HAP-1 (cell line): ENCODE measurements at places on chromosomes 2 and 18.

- DNase-seq = no peak
These were observed 347.4 kb upstream of the KLHL29 start for GRCh38 chr2:23037596-23037995.

DNA sequence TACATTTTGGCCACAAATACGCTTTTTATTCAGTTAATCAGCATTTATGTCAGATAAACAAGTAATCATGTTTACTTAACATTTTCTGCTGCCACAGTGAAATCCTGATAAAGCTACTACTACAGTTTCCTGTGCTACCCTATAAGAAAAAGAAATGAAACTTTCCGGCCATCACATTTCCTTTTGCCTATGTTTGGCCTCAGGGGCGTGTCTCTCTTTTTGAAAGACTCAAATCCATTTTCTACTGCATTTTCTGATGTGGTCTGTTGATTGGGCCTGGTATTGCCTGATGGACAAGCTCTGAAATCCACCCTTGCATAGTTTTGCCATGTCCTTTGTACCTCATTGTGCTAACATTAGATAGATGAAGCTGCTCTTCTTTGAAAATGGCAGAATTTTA, 152.6 kb downstream of the AGPS start:
- peak; percentile 56 for DNase-seq

DNA sequence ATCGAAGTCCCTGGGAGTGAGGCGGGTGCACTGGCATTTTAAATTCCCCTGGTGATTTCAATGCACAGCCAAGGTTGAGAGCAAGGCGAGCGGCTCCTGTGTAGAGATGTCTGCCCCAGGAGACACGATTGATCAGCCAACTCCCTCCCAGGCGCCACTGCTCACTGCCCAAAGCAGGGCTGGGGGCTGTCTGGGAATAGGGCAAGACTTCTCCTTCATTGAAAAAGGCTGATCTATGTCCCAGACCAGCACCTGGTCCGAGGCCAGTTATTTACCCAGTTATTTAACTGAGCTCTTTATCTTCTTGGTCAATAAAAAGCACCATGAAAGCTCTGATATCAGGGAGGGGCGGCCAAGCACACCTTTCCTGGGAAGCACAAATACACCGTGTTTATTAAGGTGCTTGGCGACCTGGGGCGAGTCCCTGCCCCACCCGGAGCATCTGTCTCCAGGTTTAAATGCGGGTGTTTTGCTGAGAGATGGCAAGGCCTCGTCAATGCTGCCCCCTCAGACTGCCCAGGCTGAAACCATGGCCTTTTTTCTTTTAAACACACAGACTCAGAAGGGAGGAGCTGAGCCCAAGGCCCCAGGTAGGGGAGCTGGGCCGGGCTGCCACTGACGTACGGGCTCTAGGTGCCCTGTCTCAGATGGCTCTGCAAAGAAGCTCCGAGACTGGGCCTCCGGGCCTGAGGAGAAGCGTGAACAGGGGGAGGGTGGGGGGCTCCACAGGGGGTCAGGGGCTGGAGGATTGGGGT, 73.9 kb upstream of the HPCAL1 start:
- DNase-seq = no peak

DNA sequence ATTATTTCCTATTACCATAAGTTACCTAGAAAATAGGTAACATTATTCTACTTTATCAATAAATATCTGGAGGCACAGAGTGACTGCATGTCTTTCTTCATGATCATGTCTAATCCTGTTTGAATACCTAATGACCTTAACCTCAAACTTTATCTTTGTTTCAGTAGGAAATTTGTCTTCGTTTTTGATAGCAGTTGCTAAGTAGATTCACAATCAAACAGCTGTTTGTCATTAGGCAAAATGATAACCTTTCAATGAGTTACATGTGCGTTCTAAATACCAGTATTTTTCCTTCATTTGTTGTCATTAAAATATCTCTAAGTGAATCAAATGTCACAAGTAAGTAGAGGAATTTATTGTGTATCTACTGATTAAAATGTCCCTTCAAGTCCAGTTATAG, 473.8 kb downstream of the NRXN1 start:
- no peak for DNase-seq

GRCh38 chr18:40708726-40709125, 1246.3 kb upstream of the PIK3C3 start:
- DNase-seq = no peak

DNA sequence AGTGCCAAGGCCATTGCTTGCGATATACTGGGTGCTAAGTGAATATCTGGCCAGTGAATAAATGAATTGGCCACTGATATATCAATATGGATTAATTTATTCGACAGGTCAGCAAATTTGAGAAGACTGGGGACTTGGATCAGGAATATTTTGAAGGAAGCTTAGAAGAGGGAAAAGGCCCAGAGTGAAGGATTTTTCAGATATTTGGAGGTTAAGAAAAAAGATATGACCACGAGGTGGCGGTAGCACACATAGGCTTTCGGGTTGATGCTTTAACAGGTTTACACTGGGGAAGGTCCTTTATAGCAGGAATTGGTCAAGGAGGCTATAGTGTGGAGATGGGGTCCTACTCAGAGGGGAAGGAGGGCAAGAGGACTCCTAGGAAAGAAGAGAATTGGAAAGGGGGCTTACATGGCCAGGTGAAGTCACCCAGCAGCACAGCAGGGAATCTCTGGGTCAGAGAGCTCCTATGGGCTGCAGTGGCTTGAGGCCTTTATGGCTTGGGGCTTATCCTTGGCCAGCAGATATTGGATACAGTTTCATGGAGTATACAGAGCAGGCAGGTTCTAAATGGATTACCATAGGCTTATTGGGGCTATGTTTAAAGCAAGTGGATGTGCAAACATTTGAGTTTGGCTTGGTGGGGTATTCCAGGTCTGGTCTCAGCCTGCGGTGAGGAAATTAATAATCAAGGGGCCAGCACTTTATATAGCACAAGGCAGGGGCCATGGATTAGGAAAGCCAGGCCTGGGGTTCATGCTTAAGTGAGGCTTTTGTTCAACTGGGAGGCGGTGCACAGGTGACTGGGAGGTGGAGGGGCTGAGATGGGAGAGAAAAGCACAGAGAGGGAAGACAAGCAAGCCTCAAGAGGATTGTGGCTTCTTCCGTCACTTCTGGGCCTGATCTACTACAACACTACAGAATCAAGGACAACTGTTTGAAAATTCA, 9.7 kb downstream of the IL1RN start:
- DNase-seq = peak; percentile 49

DNA sequence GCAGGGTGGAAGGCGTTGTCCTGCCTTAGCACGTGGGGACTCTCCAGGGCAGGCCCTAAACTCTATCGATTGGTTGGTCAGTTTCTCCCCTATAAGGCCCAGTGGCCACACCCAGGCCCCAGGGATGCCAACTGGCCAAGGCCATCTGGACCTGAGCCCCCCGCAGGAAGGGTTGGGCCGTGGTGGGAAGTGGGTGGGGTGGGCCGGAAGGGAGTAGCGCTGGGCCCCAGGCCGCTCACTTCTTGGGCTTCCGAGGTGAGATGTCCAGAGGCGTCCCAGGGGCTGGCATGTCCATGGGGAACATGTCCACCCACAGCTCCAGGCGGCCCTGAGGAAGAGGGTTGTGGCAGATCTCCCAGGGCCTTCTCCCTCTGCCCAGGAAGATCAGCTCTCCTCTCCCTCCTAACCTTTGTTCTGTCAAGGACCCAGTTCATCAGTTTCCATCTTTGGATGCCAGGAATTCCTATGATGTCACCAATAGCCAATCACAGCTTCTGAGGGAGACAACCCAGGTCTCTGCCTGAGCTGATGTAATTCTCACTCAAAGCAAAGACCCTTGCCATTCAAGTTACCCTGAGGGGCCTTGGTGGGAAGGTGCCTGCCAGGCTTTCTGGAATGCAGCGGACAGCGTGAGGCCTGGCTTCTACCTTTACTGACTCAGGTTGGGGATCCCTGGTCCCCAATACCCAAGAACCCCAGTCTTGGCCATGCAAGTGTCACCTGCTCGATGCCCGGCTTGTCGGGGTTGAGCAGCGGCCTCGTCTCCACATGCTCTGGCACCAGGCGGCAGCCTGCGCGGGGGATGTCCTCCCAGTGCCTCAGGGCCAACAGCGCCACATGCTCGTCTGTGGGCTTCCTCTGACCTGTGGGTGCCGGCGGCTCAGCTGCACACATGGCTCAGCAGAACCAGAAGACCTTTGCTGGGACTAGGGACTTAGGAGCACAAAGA, 14.4 kb downstream of the OTOF start:
- peak; percentile 7 for DNase-seq

- DNase-seq = no peak
These were observed 32.8 kb downstream of the KATNAL2 start for GRCh38 chr18:46950064-46950656.

- no peak for DNase-seq
These were observed 25.4 kb upstream of the DTNB start for GRCh38 chr2:25698752-25699151.

- no peak for DNase-seq
These were observed 256.5 kb downstream of the TGIF1 start for GRCh38 chr18:3706279-3707097.

DNA sequence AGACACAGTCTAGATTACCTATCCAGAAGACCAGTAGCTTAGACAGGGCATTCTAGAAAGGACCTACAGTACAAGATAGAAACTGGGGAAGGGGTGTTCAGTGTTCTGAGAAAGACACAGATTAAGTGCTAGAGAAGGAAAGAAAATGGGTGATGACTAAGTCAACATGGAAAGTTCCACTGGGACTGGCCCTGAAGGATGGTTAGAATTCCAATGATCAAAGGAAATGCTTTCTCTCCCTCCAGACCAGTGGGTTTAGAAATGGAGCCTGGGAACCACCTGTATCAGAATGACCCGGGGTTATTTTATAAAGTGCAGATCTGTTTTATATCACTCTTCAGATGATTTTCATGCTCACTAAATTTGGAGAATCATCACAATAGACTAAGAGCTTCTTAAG, 5.8 kb upstream of the COLEC12 start:
- DNase-seq = no peak

GRCh38 chr2:62196278-62196901, 475 bp downstream of the B3GNT2 start:
- peak; percentile 75 for DNase-seq

GRCh38 chr2:42987112-42987922, 194.9 kb upstream of the HAAO start:
- no peak for DNase-seq

DNA sequence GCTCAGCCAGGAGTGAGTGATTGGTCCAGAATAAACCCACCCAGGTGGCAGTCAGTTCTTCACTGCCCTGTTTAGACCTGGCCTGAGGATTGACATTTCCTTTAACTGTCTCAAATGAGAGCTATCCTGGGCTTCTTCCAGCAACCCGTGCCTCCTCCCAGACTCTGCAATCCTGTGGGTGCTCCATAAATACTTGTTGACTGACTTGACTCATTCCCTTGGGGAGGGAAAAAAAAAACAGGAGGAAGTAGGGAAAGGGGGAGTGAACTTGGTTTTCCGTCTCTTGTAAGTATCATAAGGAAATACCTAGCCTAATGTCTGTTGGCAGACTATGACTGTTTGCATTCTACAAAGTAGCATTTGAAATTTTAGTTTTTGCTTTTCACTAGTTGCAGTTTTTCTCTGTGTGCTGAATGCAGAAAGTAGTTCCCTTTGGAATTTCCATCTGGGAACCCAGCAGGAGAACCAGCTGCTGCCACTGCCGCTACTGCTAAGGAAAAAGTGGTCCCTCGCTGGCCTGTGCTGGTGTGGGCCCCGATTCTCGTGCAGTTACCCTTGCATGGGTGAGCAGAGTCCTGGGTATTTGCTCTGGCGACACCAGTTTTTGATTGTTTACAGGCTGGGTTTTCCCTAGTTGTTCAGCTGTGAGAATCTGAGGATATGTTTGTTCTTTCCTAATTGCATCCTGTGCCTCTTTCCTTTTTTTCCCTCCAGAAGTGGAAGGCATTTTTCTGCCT, 78.8 kb downstream of the TGOLN2 start:
- DNase-seq = no peak

DNA sequence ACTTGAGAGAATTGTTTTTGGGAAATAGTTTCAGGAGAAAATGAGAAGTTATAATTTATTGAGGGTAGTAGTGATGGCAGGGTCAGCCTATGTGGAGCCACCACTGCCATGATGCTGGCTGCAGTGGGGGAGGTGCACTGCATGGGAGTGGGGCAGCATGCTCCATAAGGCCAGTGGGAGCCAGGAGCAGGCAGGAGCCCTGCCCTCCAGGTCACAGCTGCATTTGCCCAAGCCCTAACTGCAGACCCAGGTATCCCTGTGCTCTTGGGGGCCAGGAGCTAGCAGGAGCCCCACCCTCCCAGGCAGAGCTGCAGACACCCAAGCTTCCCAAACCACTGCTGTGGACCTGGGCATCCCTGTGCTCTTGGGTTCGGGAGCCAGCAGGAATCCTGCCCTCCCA, 757.3 kb upstream of the CRIM1 start:
- DNase-seq = no peak
